ENCODE measurements at places on chromosomes 11 and 22.
A peak's percentile ranks its signal among the peaks of the same experiment; 100 is the strongest.

DNA sequence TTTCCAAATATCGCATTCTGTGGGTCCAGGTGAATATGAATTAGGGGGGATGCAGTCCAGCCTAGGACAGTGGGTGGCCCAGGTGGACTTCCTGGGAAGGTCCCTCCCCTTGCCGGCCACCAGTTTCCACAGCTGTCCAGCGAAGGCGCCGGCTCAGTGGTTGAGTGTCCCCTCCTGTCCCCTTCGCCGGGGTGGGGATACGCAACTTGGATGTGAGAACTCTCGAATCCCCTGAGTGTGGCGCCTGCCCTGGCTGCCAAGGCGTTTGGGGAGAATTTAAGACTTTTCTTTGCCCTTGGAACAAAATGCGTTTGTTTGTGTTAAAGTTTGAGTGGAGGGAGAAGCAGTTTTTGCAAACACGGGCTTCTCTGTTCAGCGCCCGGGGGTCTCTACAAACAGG is 123.7 kb downstream of the KCNQ1OT1 start:
- no peak for DNase-seq

DNA sequence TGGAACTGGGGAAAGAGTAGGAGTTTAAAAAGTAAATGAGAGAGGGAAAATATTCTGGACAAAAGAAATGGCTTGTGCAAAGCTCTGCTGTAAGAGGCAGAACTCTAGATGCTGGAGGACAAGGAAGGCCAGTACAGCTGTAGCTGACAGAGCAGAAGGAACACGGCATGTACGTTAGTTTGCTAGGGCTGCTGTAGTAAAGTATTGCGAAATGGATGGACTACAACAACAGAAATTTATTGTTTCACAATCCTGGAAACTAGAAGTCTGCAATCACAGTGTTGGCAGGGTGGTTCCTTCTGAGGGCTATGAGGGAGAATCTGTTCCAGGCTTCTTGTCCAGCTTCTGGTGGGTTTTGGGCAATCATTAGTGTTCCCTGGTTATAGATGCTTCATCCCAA is 454.4 kb downstream of the NTM start:
- DNase-seq, result peak; percentile 48

DNA sequence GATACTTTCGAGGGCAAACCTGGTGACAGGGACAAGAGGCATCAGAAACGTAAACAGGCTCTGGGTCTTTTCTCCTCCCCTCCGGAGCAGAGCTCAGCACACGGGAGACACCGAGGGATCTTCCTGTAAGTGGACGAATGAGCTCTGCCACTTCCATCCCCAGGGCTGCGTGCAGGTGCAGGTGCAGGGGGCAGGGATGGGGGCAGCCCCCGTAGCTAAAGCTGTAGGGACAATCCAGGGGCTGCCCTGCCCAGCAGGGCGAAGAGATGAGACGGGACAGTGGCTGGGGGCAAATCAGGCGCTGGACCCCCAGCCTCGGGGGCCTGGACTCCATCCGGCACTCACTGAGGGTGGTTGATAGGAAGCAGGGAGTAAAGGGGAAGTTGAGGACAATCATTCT is 505.4 kb downstream of the BRD1 start:
- no peak for DNase-seq

GRCh38 chr11:11415901-11416300 is 62.9 kb upstream of the CSNK2A3 start:
- peak; percentile 32 for DNase-seq

DNA sequence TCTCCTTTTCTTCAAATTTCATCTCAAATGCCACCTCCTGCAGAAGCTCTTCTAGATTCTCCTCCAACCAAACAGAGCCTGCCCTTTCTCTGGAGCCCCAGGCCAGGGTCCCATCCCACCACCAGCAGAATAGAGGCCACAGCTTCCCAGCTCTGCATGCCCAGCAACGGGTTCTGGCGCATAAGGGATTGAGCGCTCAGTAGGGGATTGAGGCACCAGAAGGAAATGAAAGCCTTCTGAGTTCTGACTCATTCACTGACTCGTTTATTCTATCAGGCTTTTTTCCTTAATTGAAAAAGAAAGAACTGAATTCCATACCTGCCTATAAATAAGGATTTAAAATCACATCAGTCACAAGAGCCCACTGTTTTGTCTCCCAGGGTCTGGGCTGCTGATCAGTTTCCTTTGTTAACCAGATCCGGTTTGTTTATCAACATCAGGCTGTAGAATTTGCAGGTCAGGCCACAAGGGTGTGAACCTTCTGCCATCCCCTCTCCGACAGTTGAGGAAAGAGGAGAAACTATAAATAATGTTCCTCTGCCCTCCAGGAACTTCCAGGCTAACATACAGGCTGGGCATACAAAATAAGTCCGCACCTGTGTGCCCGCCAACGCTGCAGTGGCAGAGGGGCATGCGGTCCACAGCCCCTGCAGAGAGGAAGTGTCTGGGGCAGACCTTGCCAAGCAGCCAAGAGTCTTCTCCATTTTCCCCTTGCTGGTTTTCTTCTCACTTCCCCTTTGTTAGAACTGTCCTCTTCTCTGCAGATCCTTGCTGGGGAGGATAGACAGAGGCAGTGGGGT is 63.5 kb upstream of the PRDM11 start:
- DNase-seq, result no peak

GRCh38 chr11:34358258-34358727 is 483 bp upstream of the ABTB2 start:
- no peak for DNase-seq

- DNase-seq, result no peak
Measured at GRCh38 chr11:15093432-15093831, 20.0 kb downstream of the CALCB start.

- no peak for DNase-seq
Measured at GRCh38 chr11:12642040-12642439, 32.2 kb upstream of the TEAD1 start.

- DNase-seq, result peak; percentile 47
Measured at GRCh38 chr11:76251576-76251975, 45.3 kb upstream of the WNT11 start.

- DNase-seq, result no peak
Measured at GRCh38 chr11:77783025-77783424, 37.5 kb downstream of the RSF1 start.
